ENCODE measurements at places on chromosomes 7 and 10.

GRCh38 chr10:44593952-44594351, 209.1 kb upstream of the CXCL12 start:
- no peak for DNase-seq

GRCh38 chr10:121710207-121710606, 112.0 kb upstream of the FGFR2 start:
- DNase-seq, result no peak

DNA sequence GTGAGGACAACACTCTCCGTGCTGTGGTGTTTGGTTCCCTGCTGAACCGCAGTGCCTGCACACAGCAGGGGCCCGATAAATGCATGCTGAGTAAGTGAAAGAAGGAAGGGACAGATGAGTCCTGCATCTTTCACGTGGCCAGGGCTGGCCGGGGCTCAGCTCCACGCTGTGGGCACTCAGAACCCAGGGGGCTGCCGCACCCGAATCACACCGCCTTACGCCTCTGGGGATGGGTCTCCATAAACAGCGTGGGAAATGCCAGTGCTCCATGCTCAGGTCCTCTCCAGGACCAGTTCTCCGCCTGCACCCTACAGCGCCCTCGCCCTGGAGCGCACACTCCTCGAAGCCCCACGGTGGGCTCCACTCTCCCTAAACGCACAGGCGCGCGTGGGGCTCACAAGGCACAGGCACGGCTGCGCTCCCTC, 38.1 kb downstream of the RASGEF1A start:
- peak; percentile 34 for DNase-seq

GRCh38 chr10:130234171-130234965, 98.2 kb downstream of the GLRX3 start:
- no peak for DNase-seq

GRCh38 chr10:104331208-104331838, 6.9 kb downstream of the ITPRIP start:
- DNase-seq, result no peak
